ENCODE measurements at places on chromosomes 5 and 9.

GRCh38 chr9:77912895-77913693 is 118.5 kb downstream of the GNAQ start:
- DNase-seq = no peak

- DNase-seq = no peak
Measured at GRCh38 chr5:81349161-81349560, 44.8 kb downstream of the ACOT12 start.

- DNase-seq = no peak
Measured at GRCh38 chr5:93371893-93372292, 209.1 kb downstream of the NR2F1-AS1 start.

GRCh38 chr9:22857316-22857715 is 410.7 kb downstream of the DMRTA1 start:
- DNase-seq = no peak

DNA sequence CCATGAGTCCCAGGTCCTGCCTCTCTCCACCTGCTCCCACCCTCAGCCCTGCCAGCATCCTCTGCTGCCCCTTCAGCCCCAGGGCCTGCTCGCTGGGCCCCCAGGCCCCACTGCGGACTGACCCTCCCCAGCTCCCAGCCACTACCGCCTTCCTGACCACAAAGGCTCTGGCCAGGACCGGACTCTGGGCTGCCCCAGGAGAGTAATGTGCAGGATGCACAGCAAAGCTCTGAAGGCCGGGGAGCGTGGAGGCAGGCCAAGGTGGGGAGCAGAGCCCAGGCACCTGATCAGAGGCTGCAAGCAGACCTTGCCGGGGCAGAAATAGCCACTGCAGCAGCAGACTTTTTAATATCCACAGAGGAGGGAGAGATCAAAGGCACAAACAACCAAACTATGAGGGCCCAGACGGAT is 27.9 kb downstream of the IPPK start:
- no peak for DNase-seq

DNA sequence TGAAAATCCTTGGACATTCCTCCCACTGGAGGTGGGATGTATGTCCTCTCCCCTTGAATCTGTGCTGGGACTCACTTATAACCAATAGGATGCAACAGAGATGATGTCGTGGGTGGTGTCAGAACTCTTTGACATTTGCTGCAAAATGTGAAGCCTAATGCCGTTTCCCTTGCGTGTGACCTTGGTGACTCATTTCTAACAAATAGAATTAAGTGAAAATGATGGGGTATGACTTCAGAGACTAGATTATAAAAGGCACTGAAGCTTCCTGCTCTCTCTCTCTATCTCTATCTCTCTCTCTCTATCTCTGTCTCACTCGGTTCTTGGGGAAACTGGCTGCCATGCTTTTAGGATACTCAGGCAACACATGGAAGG is 126.1 kb upstream of the STC2 start:
- no peak for DNase-seq

- no peak for DNase-seq
Measured at GRCh38 chr5:39992617-39993202, 567.9 kb upstream of the DAB2 start.

- DNase-seq = no peak
Measured at GRCh38 chr5:168734620-168735300, 155.6 kb upstream of the PANK3 start.

- peak; percentile 71 for DNase-seq
Measured at GRCh38 chr5:127564002-127564769, 46.7 kb downstream of the PRRC1 start.

GRCh38 chr5:54874337-54875021 is 110.9 kb downstream of the ESM1 start:
- DNase-seq = peak; percentile 71

DNA sequence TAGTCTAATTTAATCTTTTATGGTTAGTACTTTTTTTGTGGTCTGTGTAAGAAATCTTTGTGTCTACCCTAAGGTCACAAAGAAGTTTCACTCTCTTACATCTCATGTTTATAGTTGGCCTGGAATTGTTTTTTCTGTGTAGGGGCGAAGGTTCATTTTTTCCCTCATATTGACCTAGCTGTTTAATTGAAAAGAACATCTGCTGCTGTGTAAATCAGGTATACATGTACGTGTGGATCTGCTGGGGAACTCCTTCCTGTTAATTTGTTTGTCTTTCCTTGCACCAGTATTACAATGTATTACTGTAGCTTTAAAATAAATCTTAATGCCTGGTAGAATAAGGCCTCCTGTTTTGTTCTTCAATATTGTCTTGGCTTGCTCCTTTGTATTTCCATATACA is 37.8 kb downstream of the EXOSC2 start:
- peak; percentile 93 for DNase-seq

DNA sequence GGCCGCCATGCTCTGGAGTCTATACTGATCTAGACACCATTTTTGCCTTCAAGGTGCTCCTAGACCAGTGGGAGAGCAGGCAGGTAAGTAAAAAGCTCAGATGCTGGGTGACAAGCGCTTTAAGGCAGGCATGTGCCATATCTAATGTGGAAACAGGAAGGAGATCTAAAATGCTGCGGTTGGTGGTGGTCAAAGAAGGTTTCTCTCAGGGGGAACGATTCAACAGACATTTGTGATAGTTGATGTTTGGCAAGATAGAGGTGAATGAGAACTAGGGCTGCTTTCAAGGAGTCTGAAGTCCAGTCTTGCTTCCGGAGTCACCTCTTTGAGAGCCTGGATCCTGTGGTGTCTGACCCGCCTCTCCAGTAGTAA is 146.2 kb upstream of the KLF4 start:
- no peak for DNase-seq

- DNase-seq = no peak
Measured at GRCh38 chr5:1930880-1931603, 48.3 kb upstream of the IRX4 start.

- peak; percentile 28 for DNase-seq
Measured at GRCh38 chr9:75866273-75866871, 24.1 kb upstream of the PCSK5 start.

- no peak for DNase-seq
Measured at GRCh38 chr9:108191065-108191464, 664.7 kb downstream of the ACTL7B start.

- DNase-seq = no peak
Measured at GRCh38 chr5:9249231-9249630, 296.6 kb downstream of the SEMA5A start.

DNA sequence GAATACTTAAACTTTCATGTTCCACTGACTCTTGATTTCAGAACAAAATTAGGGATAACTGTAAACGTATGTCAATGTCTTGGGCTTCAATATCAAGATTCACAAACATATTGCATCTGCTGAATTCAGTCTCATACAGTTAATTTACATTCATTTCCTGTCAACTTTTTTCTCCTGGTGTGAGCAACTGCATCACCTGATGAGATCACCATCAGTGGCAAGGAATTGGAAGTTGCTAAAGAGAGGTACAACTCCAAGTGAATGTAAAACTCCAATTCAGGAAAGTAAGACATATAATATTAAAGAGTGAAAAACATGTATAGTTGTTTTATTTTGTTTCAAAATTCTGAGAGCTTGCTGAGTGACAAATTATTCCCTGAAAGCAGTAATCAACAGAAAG is 1336.2 kb upstream of the C9orf72 start:
- DNase-seq = no peak

DNA sequence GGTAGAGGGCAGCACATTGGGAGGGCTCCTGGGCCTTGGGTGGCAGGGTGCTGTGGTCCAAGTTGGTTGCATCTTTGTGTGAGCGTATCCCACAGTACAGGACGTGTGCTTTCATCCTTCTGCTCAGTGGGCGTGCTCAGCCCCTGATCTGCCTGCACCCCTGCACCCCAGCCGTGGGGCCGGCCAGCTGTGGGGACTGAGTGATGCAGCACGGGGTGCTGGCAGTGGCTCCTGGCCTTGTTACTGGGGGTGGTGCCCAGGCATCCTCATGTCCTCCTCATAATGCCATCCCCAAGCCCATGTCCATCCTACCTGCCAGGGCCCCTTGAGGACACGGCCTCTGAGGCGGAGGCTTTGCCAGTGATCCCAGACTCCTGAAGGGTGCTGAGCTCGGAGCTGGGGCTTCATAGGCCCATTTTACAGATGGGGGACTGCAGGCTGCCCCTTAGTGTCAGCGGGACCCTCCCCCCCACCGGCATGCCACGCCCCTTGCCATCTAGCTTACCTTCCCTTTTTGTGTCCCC is 100.7 kb downstream of the PHF2 start:
- no peak for DNase-seq

- no peak for DNase-seq
Measured at GRCh38 chr9:113953531-113953930, 77.4 kb downstream of the ZNF618 start.

DNA sequence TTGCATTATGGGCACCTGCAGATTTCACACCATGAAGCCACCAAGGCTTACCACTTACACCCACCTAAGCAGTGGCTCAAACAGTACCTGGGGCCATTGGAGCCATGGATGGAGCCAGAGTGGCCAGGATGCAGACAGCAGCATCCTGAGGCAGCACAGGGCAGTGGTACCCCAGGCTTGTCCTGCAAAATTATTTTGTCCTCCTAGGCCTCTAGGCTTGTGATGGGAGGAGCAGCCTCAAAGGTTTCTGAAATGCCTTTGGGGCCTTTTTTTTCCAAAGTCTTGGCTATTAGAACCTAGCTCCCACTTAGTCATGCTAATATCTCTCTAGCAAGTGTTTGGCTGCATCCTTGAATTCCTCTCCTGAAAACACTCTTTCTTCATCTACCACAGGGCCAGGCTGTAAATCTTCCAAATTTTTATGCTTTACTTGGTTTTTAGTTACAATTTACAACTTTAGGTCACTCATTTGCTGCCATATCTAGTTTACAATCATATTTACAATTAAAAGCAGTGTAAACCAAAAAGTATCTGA is 15.7 kb downstream of the TMC1 start:
- DNase-seq = no peak

- DNase-seq = peak; percentile 1
Measured at GRCh38 chr9:757246-757881, 84.1 kb upstream of the DMRT1 start.

DNA sequence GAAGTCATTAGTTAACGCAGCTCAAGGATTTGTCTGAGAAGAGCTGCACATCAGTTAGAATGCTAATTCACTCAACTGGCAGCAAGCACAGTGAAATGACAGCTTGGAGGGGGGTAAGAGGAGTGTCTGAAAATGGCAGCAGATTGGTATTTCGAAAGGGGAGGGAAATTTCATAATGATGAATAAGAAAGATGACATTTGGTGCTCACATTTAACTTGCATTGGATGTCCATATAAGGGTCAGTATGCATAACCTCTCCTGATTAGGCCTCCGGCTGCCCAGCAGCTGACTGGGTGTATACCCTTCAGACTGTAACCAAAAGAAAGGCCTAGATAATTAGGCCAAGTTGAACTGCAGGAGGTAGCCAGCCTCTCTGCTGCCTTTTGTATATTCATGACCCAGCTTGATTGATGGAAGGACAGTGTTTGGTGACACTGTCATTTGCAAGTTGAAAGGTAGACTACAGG is 131.0 kb downstream of the PBX3 start:
- DNase-seq = no peak

GRCh38 chr9:76400534-76401096 is 6.4 kb upstream of the RFK start:
- no peak for DNase-seq

GRCh38 chr9:99999797-100000196 is 93.3 kb downstream of the STX17 start:
- no peak for DNase-seq

- DNase-seq = no peak
Measured at GRCh38 chr5:132771503-132771998, 5.5 kb downstream of the SEPTIN8 start.

GRCh38 chr9:115444959-115445358 is 327.0 kb upstream of the TNC start:
- DNase-seq = no peak

GRCh38 chr5:180251141-180251540 is 40.7 kb downstream of the MAPK9 start:
- DNase-seq = no peak

DNA sequence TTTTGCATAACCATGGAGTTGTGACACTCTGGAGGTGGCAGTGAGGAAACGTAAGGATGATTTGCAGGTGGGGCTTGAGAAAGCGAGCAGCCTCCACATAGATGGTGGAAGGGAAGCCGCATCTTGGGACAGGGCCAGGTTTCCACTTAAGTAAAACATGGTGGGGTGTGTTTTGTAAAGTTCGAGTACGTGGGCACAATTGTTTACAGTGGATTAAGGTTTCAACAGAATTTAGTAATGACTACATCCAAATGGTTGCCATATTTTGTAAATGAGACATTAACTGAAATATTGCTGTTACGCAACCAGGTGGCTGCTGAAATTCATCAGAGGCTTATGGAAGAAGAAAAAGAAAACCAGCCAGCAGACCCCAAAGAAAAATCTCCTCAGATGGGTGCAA is 85.4 kb upstream of the IL7R start:
- DNase-seq = no peak

GRCh38 chr9:91783411-91783810 is 166.6 kb downstream of the ROR2 start:
- no peak for DNase-seq

- peak; percentile 57 for DNase-seq
Measured at GRCh38 chr9:22244139-22245011, 202.2 kb upstream of the DMRTA1 start.

DNA sequence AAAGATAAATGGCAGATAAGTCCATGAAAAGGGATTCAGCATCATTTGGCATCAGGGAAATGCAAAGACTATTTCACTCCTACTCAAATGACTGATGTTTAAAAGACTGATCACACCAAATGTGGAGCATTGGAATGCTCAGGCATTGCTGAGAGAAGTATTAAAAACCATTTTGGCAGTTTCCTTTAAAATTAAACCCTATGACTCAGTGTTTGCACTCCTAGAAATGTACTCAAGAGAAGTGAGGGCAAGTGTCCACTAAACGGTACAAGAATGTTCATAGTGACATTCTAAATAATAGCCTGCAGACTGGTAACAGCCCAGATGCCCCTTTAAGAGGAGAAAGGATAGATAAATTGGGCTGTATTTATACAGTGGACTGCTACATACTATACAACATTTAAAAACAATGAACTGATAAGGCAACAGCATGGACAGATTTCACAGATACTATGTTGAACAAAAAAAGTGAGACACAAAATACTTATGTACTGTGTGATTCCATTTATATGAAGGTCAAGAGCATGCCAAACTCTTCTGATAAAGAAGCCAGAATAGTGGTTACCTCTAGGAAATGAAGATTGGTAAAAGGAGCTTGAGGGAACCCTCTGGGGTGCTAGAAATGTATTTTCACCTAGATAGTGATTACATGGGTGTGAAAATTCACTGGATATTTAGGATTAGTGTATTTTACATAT is 24.6 kb downstream of the APC start:
- no peak for DNase-seq

GRCh38 chr5:5423586-5423985 is 1.1 kb downstream of the ICE1 start:
- DNase-seq = no peak

GRCh38 chr5:139664727-139665351 is 16.7 kb downstream of the CXXC5 start:
- no peak for DNase-seq
